ENCODE measurements at places on chromosomes 6 and 20. TPM values are rescaled to one million over a fixed set of nuclear protein-coding genes. Genes with fewer than 3 reads are reported as not detected.

GRCh38 chr6:128731249-128732165 lies 151.4 kb upstream of the LAMA2 start:
- DNase-seq, result no peak

DNA sequence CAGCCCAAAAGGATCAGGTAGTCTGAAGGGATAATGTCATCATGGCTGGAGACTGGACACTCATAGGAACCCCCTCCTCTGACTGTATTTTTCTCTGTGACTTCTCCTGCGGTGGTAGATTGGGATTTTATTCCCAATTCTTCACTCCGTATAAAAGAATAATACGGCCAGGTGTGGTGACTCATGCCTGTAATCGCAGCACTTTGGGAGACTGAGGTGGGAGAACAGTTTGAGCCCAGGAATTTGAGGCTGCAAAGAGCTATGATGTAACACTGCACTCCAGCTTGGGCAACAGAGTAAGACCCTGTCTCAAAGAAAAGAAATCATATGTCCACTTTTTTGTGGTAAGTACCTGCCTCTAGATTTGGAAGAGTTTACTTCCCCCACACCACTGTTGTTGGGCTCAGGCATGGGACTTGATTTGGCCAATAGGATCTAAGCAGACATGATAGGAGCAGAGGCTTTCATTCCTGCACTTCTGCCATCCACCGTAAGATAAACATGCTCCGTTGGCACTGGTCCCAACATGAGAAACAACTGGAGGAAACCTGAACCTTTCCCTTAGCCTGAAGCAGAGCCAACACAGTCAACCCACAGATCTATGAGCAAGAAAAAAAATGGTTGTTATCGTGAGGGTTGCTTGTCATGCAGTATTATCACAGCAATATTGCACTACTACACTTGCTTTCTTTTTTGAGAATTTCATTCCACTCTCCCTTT lies 82.0 kb downstream of the JPH2 start:
- no peak for DNase-seq

DNA sequence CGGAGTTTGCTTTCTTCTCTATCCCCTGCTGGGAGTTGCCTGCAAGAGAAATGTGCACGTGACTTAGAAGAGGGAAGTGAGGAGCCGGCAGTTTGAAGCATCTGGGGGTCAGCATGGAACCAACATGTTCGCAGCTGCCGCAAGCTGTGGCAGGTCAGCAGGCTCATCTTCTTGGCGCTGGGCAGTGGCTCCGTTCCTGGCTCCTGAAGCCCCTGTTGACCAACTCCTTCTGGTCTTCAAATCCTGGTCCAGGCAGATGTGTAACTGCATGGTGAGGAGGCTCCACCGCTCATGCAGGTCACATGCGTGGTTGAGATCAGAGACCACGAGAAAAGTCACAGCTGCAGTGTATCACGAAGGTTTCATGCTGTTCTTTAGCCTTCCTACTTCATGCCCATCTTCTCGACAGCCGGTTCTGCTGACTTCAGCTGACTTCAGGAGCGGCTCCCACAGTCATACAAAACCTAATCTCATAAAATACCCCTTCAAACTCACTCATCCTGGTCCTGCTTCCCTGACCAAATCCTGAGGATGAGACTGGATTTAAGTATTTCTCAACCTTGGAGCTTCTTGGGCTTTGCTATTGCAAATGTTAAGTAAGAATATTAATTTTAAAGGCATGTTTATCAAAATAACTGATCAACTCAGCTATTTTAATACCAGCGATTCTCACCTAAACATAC lies 44.9 kb upstream of the BCAS1 start:
- DNase-seq, result no peak

GRCh38 chr6:21596949-21597682 lies 3.6 kb downstream of the SOX4 start:
- DNase-seq, result no peak

The OR12D3 gene
- total RNA-seq, result not detected

GRCh38 chr6:157075549-157076450 lies 247.5 kb downstream of the TMEM242 start:
- no peak for DNase-seq

DNA sequence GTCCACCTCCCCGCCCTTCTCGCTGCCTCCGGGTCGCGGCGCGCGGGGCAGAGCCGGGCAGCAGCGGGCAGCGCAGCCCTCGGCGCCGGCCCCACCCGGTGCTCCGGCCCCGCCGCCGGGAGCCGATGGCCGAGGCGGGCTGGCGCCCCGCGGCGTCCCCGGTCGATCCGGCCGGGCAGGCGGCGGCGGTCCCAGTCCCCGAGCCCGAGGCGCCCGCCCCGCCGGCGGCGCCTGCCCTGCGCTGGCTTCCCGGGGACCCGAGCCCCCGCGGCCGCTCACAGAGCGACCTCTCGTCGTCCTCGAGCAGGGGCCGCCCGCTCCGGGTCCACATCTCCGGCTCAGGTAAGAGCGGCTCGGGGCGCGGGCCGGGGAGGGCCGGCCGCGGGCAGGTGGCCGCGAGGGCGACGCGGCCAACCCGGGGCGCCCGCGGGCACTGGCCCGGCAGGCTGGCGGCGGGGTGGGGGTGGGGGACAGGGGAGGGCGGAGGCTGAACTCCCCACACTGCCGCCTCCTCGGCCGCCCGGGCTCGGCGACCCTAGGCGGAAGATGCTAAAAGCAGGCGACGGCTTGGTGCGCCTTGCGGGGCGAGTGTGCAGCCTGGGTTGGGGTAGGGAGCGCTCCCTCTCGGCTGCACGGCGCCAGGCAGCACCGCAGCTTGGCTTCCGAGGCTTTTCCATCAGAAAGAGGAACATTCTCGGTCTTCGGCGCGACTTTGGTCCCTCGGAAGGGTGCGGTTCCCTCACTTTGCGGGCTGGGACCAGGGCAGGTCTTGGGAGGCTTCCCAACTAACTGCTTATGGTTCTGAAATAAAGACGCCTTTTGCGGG lies 25.6 kb upstream of the FUCA2 start:
- DNase-seq, result no peak

- DNase-seq, result no peak
These were observed 18.5 kb upstream of the ISM1 start for GRCh38 chr20:13202565-13202964.

The SFTA2 gene
- not detected for total RNA-seq

The KCNB1 gene
- total RNA-seq, result 1.3 TPM

DNA sequence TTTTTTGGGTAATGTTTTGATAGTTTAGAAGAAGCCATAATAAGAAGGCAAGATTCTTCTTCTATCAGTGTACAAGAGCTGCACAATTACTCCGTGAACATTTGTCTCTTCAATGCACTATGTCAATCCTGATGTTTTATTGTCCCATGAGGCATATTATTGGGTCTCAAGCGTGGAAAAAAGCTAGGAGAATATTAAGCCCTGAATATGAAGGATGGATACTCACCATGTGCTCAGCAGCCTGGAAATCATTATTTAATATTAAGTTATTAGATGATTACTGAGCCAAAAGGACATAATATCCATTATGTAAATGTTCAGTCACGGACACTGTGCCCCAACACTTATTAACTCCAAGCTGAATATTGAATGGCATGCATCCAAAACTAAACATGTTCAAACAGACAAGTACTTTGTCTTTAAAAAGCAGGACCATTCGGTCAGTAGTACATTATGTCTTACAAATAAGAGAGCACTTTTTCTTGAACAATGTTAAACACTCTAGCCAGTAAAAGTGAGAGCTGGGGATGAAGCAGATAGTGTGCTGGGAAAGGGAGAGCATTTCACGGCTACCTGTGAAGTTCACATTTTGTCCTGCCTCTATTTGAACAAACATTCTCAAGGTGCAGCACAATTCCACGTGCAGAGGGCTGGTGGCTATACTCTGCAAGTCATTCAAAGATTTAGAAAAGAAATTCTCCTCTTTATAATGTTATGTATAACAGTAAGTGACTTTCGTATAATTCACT lies 70.6 kb upstream of the CNR1 start:
- DNase-seq, result no peak

The SLC24A3 gene
- not detected for total RNA-seq

The DAAM2 gene
- total RNA-seq, result 137 TPM

DNA sequence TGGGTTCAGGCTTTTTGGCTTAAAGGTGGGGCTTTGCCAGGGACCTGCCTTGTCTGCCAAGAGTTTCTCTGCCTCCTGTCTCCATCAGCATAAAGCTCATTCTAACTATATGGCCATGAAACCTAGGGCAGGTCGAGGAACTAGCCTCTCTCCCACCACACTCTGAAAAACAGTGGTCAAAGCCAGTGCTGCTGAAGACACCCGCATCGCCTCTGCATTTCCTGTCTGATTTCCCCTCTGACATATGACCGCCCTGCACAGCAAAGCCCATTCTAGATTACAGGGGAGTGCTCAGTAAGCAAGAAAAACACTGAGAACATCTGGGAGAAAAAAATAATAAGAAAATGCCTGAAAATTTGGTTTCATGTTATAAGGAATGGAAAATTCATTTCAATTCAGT lies 573.6 kb downstream of the PRKN start:
- DNase-seq, result no peak

DNA sequence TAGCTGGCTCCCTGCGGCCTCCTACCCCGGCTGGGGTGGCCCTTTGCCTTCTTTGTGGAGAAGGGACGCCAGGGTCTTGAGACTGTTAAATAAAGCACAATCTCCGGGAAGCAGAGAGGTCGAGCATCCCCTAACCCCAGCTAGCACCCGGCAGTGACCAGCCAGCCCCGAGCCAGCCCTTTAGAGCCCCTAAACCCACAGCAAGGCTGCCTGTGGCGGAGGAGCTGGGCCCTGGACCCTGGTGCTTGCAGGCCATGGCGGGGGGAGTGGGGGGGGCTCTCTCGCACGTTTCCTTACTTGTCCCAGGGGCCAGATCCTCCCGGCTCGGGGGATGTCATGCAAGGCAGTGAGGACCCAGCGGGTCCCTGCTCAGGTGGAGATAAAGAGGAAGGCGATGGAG lies 49.2 kb upstream of the GATA5 start:
- DNase-seq, result no peak

GRCh38 chr6:103820148-103820547 lies 1039.6 kb downstream of the HACE1 start:
- DNase-seq, result no peak

The ZNF335 gene
- total RNA-seq, result 14.6 TPM

The LY86 gene
- not detected for total RNA-seq

DNA sequence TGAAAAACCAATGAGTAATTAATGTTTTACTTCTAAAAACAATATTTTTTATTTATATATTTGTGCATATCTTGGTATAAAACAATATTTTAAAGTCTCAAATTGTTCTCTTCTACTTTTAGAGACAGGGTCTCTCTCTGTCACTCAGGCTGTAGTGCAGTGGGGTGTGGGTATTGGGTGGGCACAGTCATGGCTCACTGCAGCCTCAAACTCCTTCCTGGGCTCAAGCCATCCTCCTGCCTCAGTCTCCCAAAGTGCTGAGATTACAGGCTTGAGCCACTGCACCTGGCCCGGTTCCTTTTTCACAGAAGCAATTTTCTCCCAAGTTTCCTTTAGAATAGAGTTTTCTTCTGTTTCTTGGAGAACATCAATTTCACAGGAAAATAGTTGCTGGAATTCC lies 102.8 kb downstream of the TMEM242 start:
- DNase-seq, result no peak

DNA sequence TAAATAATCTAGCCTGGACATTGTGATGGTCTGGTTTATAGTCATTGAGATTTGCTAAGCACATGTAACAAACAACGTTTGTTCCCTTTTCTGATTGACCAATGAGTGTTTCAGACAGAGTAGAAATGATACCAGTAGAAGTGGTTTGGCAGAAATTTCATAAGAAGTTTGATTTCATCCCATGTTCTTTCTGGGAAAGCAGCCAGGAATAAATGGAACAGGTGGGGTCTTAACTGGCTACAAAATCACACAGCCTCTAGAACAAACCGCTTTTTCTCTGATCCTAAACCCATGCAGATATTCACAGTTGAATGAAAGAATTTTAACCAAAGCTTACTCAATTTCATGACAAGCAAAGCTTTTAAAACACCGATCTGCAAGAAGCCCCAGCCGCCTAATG lies 227.5 kb downstream of the UST start:
- no peak for DNase-seq

The STMND1 gene
- total RNA-seq, result not detected

- DNase-seq, result no peak
These were observed 49.6 kb upstream of the ZNF217 start for GRCh38 chr20:53643031-53643832.

GRCh38 chr6:148140772-148141557 lies 201.7 kb upstream of the SASH1 start:
- no peak for DNase-seq

The NR2E1 gene
- not detected for total RNA-seq

- DNase-seq, result no peak
These were observed 9.8 kb downstream of the FAM210B start for GRCh38 chr20:56368351-56369134.

GRCh38 chr20:33507461-33507860 lies 17.6 kb downstream of the CBFA2T2 start:
- no peak for DNase-seq

GRCh38 chr6:113627480-113627879 lies 229.7 kb upstream of the MARCKS start:
- no peak for DNase-seq

DNA sequence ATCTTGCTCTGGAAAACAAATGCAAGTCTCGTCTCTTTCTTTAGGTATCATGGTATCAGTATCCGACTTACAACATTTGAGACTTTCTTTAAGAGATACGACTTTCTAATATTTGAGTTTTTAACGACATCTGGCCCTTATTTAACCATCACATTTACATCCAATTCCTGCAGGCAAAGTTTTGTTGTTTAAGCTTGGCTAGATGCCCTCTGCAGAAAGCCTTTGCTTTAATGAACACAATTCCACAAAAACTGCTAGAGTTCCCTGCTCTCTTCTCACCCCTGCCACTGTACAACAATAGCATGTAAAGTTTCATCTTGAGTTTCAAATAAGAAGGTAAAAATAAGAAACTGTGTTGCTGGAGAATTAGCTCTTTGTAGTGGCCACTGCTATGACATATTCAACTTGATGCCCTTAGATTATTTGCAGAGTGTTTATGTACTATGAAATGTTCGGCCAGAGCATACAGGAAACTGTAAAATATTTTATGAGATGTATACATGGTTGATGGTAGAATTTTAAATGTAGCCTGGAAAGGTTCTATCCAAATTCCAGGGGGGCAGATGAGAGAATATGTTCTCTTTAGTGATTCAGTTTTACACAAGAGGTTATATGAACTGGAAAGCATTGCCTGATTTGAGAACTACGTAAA lies 438.6 kb downstream of the CDC5L start:
- no peak for DNase-seq

The SLC22A7 gene
- not detected for total RNA-seq

Measured in chondrocyte (in vitro differentiated cells).